ENCODE measurements at places on chromosomes 3 and 15.
A peak's percentile ranks its signal among the peaks of the same experiment; 100 is the strongest.

DNA sequence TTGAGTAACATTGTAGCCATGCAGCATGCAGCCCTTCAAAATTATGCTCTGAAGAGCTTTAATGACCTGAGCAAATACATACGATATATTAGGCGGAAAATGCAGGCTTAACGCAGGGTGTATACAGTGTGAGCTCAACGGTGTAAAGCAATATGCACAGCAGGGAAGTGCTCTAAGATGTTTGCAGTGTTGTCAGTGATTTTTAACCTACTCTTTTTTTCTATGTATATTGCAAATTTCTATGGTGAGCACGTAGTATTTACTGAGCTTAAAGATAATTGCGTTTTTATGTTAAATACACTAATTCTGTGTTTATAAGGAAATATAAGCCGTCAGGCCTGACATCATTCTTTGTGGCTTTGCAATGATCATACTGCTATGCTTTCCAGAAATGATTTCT lies 42.1 kb downstream of the DGKG start:
- DNase-seq: no peak

- no peak for DNase-seq
These were observed 49.7 kb downstream of the SLC6A6 start for GRCh38 chr3:14451844-14452739.

DNA sequence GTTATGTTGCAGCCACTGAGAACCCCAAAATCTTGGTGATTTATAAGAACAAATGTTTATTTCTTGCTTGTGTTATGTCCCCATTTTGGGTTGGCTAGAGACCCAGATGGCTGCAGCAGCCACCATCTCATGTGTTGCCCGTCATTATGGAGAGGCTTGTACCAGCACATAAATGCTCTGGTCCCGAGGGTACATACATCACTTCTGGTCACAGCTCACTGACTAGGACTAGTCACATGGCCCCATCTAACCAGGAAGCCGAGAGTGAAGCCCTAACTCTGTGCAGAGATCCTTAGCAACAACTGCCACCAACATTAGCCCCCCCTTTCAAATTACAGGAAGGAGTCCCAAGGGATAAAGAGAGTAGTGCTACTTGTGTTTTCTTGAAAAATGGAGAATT lies 25.5 kb upstream of the HACD2 start:
- DNase-seq: no peak

DNA sequence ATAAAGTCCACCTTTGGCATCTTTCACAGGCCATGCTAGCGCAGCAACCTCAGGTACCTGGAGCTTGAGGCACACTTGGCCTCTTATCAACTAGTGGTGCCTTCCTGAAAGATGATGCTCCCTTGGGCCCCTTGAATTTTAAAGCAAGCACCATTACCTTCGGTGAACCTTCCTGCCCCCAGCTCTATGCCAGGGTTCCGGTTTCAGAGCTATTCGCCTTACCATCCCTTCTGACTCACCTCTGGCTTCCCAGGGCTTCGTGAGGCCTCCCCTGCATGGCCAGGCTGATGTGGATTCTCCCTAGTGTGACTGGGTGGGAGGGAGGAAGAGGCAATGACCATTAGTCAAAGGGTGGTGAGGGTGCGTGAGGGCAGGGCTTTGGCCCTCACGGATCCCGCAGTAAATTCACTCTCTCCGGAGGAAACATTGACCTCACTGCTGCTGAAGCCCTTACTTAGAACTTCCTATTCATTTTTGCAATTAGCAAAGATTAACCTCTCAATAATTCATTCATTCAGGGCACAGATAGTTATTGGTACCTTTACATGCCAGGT lies 16.3 kb downstream of the BHLHE40 start:
- peak; percentile 23 for DNase-seq

GRCh38 chr15:78933823-78934654 lies 10.8 kb downstream of the CTSH start:
- DNase-seq: no peak

Data from H1 (cell line).